ENCODE measurements at places on chromosomes 2 and 18. TPM values are rescaled to one million over a fixed set of nuclear protein-coding genes. Genes with fewer than 3 reads are reported as not detected.

- peaks cover 17% of the 10 kb centered on the region for H3K4me1 ChIP-seq
- peaks cover 20% of the 10 kb centered on the region for H3K36me3 ChIP-seq
- H3K27me3 ChIP-seq = no peaks in the 10 kb centered on the region
- no peak overlapping the region for H3K4me3 ChIP-seq
These were observed 4.5 kb downstream of the CEBPZ start for GRCh38 chr2:37226863-37227262.

The NTSR2 gene
- total RNA-seq = not detected

DNA sequence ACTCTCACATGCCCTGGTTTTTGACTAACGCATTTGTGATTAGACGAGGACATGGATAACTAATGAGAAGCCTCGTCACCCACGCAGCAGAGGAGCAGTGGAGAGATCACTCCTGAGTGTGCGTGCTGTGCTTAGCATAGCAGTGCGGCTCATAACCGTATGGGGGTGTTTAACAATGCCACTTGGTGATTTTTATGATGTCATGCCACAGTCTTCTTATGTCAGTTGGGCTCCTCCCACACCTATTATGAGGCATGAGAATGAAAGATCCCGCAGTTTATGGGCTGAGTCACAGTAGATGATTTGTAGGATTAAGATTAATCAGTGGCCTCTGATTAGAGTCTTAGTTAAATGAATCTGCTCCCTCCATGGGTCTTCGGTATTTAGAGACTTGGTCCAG is 2.5 kb upstream of the SMIM21 start:
- no peak overlapping the region for H3K27ac ChIP-seq
- H3K36me3 ChIP-seq = no peaks in the 10 kb centered on the region
- DNase-seq = no peak

DNA sequence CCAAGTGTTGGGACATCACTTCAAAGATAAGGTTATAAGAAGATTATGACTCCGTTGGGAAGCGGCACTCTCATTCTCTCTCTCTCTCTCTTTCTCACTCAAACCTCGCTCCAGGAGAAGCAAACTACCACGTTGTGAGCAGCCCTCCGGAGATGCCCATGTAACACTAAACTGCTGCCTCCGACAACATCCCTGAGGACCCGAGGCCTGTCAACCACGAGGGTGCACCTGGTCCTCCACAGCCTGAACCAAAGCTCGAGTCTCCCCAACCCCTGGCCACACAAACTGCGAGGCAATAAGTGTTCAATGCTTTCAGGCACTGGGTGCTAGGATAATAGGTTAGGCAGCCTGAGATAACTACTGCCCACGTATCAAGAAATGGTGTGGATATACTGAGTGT is 654.5 kb upstream of the ID2 start:
- no peaks in the 10 kb centered on the region for H3K4me1 ChIP-seq
- no peak overlapping the region for H3K27ac ChIP-seq
- H3K36me3 ChIP-seq = no peaks in the 10 kb centered on the region

The CDK15 gene
- not detected for total RNA-seq

GRCh38 chr2:168434146-168434545 is 21.9 kb upstream of the CERS6 start:
- DNase-seq = no peak
- H3K4me1 ChIP-seq = no peaks in the 10 kb centered on the region
- no peak overlapping the region for H3K4me3 ChIP-seq
- no peak overlapping the region for H3K27ac ChIP-seq
- H3K36me3 ChIP-seq = no peaks in the 10 kb centered on the region
- H3K27me3 ChIP-seq = no peaks in the 10 kb centered on the region

Data from PC-9 (cell line).